ENCODE measurements at places on chromosomes 3 and 15. TPM values are rescaled to one million over a fixed set of nuclear protein-coding genes. Genes with fewer than 3 reads are reported as not detected.

CPB1 gene
- not detected for total RNA-seq

- no peak for DNase-seq
Observed at GRCh38 chr15:63832620-63833019, 1.1 kb downstream of the HERC1 start.

GRAMD2A gene
- total RNA-seq: not detected

WDR49 gene
- total RNA-seq: not detected
